ENCODE measurements at places on chromosomes 6 and 20.

- no peak for DNase-seq
Observed at GRCh38 chr6:72793641-72794395, 172.0 kb downstream of the KCNQ5 start.

DNA sequence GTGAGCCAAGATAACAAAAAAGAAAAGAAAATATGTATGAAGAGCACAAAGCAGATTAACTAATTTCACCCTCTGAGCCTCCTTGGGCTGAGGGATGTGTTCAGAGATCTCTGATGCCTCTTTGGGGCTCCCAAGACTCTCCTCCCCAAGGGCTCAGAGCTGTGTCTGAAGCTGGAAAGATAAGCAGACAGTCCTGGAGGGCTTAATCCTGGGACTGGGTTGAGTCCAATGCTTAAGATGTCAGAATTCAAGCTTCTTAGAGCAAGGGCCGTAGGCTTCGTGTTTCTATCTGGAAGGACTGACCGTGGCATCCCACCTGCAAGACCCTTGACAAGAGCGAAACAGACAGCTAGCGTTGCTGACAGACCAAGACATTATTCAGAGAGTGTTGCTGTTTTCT is 229.0 kb downstream of the ZMYND8 start:
- no peak for DNase-seq

DNA sequence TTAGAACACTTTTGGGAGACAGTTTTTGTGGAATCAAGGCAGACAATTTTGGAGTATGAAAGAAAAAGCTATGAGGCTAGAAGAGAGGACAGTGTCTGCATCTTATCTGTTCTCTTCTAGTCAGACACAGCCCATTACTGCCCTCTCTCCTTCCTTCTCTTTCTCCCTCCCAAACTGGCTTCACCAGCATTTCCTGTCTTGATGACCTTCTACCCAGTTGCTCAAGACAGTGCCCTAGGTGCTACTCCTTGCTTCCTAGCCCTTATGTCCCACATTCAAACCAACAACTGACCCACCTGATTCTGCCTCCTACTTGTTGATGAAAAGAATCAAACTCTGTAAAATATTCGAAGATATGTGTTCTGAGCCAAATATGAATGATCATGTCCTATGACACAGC is 116.4 kb upstream of the RIPOR2 start:
- DNase-seq: peak; percentile 32

DNA sequence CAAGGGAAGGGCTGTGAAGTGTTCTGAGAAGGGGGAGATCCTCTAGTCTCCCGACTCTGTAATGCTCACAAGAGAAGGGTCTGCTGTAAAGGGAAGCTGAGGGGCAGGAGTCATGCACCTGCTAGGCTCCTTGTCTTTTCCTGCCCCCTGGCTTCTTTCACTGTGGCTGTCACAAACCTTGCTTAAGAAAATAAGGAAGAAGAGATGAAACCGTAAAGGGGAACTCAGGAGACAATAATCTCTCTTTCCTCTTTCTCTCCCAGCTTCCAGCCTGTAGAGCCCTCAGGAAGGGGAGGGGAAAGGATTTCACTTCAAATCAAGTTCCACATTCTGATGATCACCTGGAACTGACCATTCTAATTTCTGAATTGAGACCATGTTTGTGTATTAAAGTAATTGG is 26.3 kb downstream of the SLC13A3 start:
- no peak for DNase-seq

GRCh38 chr6:73290435-73290834 is 27.4 kb upstream of the KHDC1 start:
- peak; percentile 63 for DNase-seq

Data from EH (cell line).